ENCODE measurements at places on chromosomes 4 and X. TPM values are rescaled to one million over a fixed set of nuclear protein-coding genes. Genes with fewer than 3 reads are reported as not detected.

- no peak for DNase-seq
Observed at GRCh38 chr4:168643111-168643795, 146.4 kb downstream of the PALLD start.

- DNase-seq, result no peak
Observed at GRCh38 chrX:97909245-97909644, 1025.5 kb downstream of the RPA4 start.

GRCh38 chrX:1222531-1223241, 10.2 kb upstream of the CRLF2 start:
- peak; percentile 25 for DNase-seq

DNA sequence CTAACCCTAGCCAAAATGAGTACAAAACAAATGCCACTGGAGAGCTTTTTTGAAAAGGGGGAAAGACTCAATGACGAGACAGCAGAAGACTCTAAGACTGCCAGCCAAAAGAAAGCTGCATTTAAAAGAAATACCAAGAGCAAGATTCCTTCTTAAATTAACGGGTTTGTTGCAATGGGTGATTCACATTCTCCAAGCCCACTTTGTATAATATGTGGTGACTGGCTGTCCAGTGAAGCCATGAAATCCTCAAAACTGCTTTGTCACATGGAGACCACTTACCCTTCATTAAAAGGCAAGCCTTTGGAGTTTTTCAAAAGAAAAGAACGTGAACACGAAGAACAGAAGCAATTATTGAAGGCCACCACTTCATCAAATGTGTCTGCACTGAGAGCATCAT, 68.2 kb downstream of the MRPL1 start:
- no peak for DNase-seq

- DNase-seq, result no peak
Observed at GRCh38 chrX:91331476-91331875, 103.2 kb upstream of the PABPC5 start.

- DNase-seq, result peak; percentile 63
Observed at GRCh38 chr4:140884431-140885058, 128.4 kb upstream of the TBC1D9 start.

DNA sequence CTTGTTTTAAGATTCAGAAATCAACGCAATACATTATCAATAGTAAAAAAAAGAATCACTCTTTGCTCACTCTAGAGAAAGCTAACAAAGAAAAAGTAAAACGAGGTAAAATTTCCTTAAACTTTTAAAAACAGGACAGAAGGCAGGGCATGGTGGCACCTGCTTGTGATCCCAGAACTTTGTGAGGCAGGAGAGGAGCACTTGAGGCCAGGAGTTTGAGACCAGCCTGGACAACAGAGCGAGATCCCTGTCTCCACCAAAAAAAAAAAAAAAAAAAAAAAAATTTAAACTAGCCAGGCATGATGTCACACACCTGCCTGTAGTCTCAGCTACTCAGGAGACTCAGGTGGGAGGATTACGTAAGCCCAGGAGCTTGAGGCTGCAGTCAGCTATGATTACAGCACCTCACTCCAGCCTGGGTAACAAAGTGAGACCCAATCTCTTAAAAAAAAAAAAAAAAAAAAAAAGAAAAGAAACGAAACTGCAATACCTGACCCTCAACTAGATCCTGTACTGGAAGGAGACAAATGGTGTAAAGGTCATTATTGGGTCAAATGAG, 3.5 kb downstream of the CCNI start:
- peak; percentile 2 for DNase-seq

DNA sequence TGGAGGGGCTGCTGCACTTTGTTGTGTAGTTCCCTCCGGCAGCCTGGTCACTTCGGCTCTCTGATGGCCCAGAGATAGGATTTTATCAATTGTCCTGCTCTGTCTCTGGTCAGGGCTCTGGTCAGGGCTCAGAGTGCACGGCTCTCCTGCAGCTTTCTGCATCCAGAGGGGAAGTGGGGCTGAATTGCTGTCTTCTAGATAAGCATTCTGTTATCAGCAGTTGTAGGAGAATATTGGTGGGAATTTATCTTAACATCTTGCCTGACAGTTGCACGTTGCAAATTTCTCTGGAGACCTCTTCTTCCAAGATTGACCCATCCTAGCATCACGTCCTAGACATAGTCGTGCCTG, 62.8 kb downstream of the FAM193A start:
- no peak for DNase-seq

DNA sequence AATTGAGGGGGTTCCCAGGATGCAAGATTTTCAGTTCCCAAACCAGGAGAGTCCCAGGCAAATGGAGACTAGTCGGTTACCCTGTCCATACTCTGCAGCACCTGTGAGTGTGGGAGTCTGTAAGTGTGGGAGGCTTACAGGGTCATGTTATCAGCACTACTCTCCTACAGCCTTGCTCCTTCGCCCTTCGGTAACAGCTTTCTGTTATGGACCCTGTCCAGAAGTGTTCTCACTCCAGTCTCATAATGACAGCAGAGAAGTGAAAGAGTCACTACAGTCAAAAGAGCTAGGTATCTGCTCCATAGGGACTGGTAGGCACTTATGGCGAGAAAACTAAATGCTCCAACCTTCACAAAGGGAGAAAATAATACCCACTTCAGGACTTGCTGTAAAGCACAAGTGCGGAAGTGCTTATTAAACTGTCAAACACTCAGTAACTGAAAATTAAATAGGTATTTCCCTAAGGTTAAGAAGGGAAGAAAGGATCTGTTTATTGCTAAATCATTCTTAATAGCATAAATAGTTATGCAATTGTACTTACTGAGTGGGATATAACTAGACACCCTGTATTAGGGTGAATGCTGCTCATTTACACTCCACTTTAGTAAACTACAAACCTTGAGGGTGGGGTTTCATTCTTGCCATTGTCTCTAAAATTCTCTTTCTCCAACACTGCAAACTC, 2.7 kb upstream of the ADH7 start:
- no peak for DNase-seq

DNA sequence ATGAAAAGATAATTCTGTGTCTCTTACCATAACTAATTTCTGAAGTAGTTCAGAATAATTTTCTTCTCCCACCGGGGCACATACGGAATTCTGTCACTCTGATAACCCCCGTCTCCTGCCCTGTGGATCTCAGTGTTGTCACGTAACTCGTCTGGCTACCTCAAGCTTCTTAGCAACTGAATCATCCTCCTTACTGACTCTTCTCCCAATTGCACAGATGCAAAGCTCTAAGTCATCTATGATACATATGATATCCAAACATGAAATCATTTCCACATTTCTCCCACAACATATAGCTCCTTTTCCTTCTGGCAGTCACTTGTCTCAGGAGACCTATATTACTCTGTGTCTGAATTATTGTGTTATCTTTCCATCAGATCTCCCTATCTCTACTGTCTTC, 1043.1 kb upstream of the TENM3 start:
- DNase-seq, result no peak

- DNase-seq, result peak; percentile 42
Observed at GRCh38 chr4:86593688-86594558, at the start of gene PTPN13. Gene PTPN13, plus strand, starts transcription at chr4:86594315. Its CDS starts 40,942 bp downstream, at chr4:86635257.

DNA sequence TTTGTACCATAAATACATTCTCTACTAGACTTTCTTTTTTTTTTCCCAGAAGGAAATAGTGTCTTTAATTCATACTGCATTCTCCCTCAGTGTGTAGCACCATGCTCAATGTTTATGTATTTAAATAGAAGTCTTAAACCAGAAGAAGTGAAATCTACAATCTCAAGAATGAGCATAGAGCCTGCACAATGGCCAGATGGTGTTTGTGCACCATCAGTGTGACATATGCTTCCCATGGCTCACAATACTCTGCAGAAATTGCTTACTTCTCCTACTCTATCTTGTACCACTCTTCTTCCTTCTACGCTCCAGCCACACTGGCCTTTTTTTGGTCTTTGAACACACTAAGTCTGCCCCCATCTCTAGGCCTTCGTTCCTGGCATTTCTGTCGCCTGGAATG, 2.6 kb upstream of the DOCK11 start:
- DNase-seq, result no peak

- no peak for DNase-seq
Observed at GRCh38 chrX:101357166-101357795, 8.7 kb upstream of the TIMM8A start.

DNA sequence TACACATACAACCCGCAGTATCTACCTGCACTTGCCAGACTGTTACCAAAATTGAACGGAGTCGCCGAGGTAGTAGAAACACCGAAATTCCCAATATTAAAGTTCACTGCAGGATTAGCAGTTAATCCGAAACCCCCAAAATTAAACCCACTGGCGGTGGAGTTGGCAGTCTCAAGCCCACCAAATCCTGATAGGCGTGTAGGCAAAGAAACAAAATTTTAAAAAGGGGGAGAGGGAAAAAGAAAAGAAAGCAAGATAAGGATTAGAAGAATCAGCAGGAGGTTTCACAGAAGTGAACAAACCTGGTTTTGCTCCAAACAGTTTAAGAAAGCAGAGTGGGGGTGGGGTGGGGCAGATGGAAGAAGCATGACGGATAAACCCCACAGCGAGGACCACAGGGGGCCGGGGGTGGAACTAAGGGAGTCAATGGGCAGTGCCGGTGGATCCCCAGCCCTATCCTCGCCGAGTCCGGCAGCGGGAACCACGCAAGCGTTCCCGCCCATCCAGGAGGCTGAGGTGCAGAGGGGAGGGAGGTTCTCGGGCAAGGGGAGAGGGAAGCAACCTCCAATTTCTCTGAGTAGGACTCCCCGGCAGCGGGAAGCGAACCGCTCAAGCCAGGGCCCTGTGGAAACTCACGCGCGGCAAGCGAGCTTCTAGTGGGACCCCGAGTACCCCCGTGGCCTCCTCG, 599 bp downstream of the NUP54 start:
- peak; percentile 66 for DNase-seq

- peak; percentile 68 for DNase-seq
Observed at GRCh38 chr4:157978680-157979361, 194.0 kb downstream of the GASK1B start.

GRCh38 chr4:25100021-25100555, 60.2 kb downstream of the SEPSECS start:
- DNase-seq, result no peak

DNA sequence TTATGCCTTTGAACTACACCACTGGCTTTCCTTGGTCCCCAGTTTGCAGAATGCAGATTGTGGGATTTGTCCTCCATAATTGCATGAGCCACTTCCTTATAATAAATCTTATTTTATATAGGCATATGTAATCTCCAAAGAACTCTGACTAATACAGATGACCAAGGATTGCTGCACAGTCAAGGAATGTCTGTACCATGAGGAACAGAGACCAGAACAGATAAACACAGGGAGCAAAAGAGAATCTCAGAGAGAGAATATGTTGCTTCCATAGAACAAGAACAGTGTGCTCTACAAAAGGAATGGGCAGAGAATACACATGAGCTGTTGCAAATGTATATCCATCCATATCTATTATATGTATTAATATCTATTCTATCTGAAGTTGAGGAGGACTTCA, 111.1 kb downstream of the ADRA2C start:
- no peak for DNase-seq

GRCh38 chr4:89617317-89617716, 219.6 kb downstream of the SNCA start:
- DNase-seq, result no peak

DNA sequence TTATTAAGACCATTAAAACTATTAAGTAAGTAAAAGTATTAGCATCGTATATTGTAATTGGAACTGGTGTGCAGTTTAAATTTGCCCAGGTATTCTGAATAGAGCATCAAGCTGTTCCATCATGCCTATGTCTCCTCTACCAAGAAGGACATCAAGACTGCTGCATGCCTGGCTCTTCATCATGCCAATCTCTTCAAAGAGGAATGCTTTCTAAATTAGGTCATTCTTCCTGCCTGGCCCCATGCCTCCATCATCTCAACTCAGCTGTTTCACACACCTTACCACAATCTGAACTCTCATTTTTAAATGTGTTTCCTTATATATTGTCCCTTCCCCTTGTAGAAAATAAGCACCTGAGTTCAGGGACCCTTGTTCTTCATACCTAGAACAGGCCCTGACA, 270.5 kb upstream of the PPARGC1A start:
- DNase-seq, result no peak

- no peak for DNase-seq
Observed at GRCh38 chr4:148327683-148328082, 114.5 kb downstream of the NR3C2 start.

DNA sequence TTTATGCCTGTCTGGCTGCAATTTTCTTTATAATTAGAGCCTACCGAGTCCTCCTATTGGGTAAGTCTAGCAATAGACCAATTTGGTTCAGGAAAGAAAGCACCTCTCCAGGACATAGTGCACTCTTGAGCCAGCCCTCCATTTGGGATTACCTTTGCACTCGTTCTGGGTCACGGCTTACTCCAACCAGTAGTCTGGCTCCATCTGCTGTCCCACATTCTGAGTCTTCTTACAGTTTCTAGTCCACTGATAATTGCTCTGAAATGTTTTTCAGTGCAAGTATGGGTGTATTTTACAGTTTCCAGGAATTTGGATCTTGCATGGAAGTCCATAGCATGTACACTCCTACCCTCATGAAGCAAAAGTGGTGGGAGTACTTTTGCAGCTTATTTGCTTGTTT, 34.8 kb upstream of the USP51 start:
- peak; percentile 0 for DNase-seq

The NRK gene
- total RNA-seq, result not detected

The SPCS3 gene
- total RNA-seq, result 47.2 TPM

The UGT2B11 gene
- 2.1 TPM for total RNA-seq

The CFAP99 gene
- not detected for total RNA-seq

The FAM156A gene
- total RNA-seq, result 15.4 TPM

The TEX13B gene
- total RNA-seq, result not detected

The FGF5 gene
- total RNA-seq, result not detected

The RTL5 gene
- not detected for total RNA-seq

The SYTL5 gene
- not detected for total RNA-seq

The PDLIM3 gene
- total RNA-seq, result 6.3 TPM

The MAML3 gene
- 0.13 TPM for total RNA-seq
